ENCODE measurements at places on chromosomes 12 and 14. TPM values are rescaled to one million over a fixed set of nuclear protein-coding genes. Genes with fewer than 3 reads are reported as not detected.

ACVRL1 gene
- 7.9 TPM for total RNA-seq

TDP1 gene
- 10.6 TPM for total RNA-seq

OR4E2 gene
- total RNA-seq = not detected

B4GALNT3 gene
- total RNA-seq = 0.25 TPM

CMAS gene
- total RNA-seq = 26.0 TPM

ASCL1 gene
- total RNA-seq = not detected

WDHD1 gene
- 0.50 TPM for total RNA-seq

SLC25A47 gene
- total RNA-seq = 454 TPM

SAMD4A gene
- total RNA-seq = 17.8 TPM

DNAJC22 gene
- 16.6 TPM for total RNA-seq

KRT6A gene
- not detected for total RNA-seq

SERPINA10 gene
- total RNA-seq = 256 TPM

GPR132 gene
- total RNA-seq = 1.2 TPM

CPNE6 gene
- not detected for total RNA-seq

RASSF9 gene
- total RNA-seq = 0.84 TPM

ALKBH2 gene
- total RNA-seq = 6.8 TPM

LYZ gene
- total RNA-seq = 141 TPM

MOK gene
- 2.4 TPM for total RNA-seq

APAF1 gene
- 11.6 TPM for total RNA-seq

CLEC2A gene
- total RNA-seq = not detected

FSCB gene
- total RNA-seq = not detected

DEGS2 gene
- 0.37 TPM for total RNA-seq

CIT gene
- 1.7 TPM for total RNA-seq

OTOGL gene
- 0.09 TPM for total RNA-seq

A2M gene
- total RNA-seq = 1,731 TPM

RNASE3 gene
- total RNA-seq = not detected

CIDEB gene
- total RNA-seq = 142 TPM

GALNT8 gene
- total RNA-seq = 0.25 TPM

NUAK1 gene
- 9.3 TPM for total RNA-seq

OR6S1 gene
- not detected for total RNA-seq

SMOC1 gene
- 21.9 TPM for total RNA-seq

ITPK1 gene
- total RNA-seq = 9.0 TPM

KLHL28 gene
- total RNA-seq = 7.9 TPM

TMEM132C gene
- 0.08 TPM for total RNA-seq

CFAP73 gene
- not detected for total RNA-seq
